Activated CD4-positive, CD25-positive, alpha-beta regulatory T cell treated with anti-CD3 and anti-CD28 coated beads, Interleukin-2, amount 50 U/mL, for 24 hours (primary cell): ENCODE measurements at places on chromosomes 2 and 18.

GRCh38 chr2:226466589-226466988, 333.0 kb downstream of the IRS1 start:
- ATAC-seq, result no peak

DNA sequence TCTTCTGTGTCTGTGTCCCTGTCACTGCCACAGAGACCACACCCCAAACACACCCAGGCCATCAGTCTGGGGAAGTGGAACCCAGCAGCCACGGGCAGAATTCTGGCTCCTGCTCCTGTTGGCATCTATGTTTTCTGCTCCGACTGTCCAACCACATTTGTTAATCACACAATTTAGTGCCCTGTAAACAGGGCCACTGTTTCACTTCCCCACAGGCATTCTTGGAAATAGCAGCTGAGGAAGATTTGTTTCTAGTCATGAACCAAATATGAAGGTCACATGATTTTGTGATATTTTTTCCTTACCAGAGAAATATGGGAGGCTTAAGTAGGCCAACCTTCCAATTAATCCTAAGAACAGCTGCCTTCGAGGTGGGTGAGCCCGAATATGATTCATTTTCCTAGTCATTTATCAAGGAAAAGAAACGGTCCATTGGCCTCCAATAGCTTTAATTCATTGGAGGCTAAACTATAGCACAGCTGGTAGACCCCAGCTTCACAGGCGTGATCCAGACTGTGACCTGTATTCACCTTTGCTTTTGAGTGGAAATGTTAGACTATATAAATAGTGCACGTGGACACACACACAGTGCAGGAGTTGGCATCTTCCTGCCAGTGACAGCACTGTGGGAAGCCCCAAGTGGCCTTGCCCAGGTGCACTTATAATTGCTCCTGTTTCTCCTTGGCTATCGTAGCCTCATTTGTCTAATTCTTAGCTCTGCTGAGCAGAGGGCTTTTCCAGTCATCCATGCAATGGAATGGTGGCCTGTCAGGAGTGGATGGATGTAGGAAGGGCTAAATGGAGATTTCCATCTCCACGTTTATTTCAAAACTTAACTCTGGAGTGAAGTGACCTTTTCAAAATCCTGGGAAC, 267.9 kb downstream of the LPIN1 start:
- ATAC-seq, result no peak

- no peak for ATAC-seq
Measured at GRCh38 chr18:77528872-77529271, 279.2 kb downstream of the GALR1 start.

DNA sequence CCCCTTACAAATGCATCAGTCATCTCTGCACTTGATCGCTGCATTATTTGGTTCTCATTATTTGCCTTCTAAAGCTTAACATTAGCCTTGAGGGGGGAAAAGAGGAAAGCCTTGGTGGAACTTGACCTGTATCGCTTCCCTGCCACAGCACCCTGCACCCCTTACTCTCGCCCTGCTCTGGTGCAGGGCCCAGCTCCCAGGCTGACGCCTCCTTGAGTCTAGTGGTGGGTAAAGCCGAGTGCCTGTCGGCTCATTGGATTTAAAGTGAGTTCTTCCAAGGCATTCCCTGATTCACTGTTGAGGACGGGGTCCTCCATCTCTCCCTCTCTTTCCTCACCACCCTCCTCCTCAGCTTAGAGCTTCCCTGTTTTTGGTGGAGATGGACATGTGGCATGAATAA, 145.0 kb upstream of the GYPC start:
- no peak for ATAC-seq

GRCh38 chr2:99775585-99775984, 285.8 kb upstream of the REV1 start:
- no peak for ATAC-seq

GRCh38 chr2:32699151-32699550, 71.3 kb downstream of the TTC27 start:
- ATAC-seq, result no peak

- ATAC-seq, result no peak
Measured at GRCh38 chr2:199692489-199692888, 158.5 kb downstream of the FTCDNL1 start.

DNA sequence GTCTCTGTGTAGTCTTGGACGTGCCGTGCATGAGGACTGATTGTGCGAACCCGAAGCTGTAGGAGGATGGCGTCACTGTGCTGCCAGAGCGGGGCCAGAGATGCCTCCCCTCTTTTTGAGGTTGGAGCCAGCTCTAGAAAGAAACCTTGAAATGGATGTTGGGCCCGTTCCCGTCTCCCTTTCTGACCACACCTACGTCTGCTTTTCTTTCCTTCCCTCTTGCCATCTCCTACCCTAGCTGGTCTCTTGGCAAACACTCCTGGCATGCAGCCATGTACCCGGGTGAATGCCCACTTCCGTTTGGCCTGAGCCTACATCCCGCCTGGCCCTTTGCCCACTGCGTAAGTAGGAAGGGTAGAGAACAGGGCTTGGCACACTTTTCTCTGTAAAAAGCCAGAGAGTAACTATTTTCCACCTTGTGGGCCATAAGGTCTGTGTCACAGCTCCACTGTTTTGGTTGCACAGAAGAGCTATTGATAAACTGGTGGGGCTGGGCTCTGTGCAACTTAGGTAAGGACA, 37.4 kb downstream of the SH3BP4 start:
- ATAC-seq, result no peak

- ATAC-seq, result no peak
Measured at GRCh38 chr2:238633426-238634328, 206.9 kb downstream of the ASB1 start.

GRCh38 chr2:7803515-7803914, 878.3 kb upstream of the ID2 start:
- no peak for ATAC-seq

DNA sequence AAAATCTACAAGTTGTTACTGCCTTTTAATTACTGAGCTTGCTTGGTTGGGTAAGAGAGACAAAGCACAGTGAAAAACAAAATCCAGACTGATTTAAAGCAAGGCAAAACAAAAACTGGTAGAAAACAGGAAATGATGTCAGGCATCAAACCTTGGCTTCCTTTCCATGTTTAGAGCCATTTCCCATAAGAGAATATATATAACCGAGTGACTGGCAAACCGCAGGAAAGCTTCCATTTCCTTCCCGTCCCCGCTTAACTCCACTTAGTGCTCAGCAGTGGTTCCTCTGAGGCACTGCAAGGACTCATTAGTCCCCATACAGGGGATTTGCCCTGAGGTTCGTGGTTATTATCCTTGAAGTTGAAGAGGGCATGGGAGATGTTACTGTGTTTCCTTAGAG, 446.3 kb downstream of the LPIN1 start:
- no peak for ATAC-seq

DNA sequence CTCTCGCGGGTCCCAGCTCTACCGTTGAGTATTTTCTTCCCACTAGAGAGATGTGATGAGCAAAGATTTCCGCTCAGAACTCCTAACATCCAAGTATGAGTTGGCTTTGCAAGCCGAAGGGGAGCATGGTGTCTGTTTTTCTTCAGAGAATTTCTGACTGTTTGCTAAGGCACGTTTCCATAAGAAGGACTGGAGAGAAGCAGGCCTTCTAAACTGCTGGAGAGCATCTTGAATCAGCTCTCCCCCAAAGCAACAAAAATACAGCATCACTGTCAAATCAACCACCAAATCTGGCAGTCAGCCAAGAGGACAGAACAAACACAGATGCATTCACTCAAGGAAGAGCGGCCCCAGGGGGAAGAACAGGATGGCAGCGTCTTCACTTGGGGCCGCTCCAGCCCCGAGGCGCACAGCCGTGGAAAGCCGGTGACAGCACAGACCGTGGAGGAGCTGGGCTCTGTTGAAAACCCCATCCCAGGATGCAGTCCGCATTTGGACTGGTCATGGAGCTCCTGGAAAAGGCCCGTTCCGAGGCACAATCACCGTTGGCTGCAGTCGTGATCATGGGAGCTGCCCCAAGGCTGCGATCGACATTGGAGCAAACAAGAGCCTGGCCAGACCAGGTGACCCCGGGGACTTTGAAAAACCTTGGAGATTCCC, 101.4 kb downstream of the NFATC1 start:
- ATAC-seq, result no peak

DNA sequence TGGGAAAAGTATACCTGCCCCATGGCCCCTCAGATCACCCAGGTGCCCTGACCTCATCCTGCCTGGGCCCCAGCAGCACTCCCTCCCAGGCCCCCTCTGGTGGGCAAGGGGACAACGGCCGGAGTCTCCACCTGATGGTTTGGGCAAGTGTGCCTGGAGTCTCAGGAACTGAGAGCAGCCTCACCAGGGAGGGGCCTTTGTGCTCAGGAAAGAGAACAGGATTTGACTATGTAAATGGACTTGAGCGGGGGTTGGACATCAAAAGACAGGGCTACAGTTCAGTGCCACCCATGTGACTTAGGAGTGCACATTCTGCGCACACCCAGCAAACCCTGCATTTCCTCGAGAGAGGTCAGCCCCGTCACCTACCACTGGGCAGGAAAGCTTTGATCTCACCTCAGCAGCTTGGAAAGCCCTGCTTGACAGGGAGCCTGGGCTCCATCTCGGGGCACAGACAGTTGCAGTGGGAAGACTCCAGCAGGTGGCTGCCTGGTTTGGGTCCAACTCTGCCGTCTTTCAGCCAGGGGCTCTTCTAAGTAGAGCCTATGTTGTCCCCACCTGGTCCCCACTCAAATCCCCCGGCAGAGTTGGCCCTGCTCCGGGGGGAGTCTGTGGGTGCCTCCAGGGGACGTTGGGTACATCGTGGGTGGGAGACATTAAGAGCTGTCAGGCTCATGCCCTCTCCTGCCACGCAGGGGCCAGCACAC, 3.3 kb downstream of the INPP5D start:
- ATAC-seq, result no peak

- ATAC-seq, result peak; percentile 83
Measured at GRCh38 chr2:231926180-231926741, at the start of gene NPPC. Gene NPPC, minus strand, starts transcription at chr2:231926396. Its CDS starts 147 bp downstream, at chr2:231926249.
